ENCODE measurements at places on chromosomes 11 and 22.

DNA sequence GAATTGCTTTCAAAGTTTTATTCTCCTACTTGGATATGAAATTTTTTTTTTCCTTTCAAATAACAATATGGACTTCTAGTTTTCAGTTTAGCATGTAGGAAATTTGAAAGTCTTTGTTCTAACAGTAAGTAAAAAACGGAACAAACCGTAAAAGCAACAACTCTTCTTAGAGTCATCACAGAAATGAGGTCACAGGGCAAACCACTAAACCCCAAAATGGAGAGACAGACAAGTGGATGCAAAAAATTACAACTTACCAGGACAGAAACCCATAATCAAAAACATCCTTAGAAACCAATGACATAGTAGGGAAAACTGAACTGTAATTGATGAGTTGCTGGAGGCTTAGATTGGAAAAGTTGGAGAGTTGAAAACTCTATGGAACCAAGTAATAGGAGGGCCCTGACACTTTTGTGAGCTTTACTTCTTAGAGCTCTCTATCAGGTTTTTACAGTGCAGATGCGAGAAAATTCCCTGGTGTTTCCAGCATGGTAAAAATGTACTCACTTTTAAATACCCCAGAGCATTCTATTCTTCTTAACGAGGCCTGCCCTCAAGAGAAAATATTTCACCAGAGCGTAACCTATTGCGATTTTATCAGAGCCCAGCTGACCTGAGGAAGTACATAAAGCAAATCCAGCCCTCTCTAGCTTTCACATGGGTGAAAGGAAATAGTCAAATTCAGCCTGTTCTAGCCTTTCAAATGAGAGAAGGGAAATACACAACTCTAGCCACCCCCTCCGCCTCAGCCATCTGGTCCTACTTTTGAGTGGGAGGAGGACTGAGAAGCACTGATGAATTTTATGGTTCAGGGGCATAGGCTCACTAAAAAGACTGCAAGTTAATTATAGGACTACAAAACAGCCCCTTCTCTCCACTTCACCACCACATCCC is 39.1 kb downstream of the CASP12 start:
- DNase-seq, result no peak

GRCh38 chr11:57339328-57339727 is 1.2 kb downstream of the P2RX3 start:
- DNase-seq, result no peak

DNA sequence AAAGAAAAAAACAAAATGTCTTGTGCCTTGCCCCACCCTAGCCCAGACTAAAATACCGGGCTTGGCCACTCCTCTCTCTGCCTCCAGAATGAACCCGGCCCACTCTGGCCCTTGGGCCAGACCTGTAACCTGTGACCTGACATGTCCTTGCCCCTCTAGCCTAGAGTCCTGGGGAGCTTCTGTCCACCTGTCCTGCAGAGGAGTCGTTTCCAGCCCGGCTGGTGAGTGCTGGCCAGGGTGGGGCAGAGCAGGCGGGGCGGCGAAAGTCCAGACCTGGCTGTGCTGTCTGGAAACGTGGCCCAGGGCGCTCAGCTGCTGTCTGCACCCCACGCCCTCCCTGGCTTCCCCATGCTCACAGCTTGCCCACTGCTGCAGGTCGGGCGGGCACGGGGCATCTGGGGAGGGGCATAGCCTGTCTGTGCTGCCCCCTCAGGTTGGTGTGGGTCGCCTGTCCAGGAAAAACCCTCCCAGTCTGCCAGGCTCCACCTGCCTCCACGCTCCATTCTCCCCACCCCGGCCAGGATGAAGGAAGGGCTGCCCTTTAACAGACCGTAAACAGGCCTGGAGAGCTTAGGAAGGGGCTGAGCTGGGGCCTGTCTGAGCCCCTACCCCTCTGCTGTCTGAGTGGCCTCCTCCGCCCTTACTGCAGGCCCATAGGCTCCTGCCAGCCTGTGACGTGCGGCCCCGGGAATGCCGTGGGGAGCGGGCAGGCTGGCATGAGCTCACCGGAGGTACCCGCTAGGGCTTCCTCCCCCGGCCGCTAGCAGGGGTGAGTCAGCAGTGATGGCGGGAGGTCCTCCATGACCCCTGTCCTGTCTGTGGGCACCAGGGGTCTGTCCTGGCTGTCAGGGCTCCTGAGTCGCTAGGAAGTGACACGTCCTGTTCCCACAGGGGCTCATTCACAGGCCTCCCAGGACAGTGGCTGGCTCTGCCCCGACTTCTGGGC is 1.9 kb downstream of the CD151 start:
- no peak for DNase-seq

DNA sequence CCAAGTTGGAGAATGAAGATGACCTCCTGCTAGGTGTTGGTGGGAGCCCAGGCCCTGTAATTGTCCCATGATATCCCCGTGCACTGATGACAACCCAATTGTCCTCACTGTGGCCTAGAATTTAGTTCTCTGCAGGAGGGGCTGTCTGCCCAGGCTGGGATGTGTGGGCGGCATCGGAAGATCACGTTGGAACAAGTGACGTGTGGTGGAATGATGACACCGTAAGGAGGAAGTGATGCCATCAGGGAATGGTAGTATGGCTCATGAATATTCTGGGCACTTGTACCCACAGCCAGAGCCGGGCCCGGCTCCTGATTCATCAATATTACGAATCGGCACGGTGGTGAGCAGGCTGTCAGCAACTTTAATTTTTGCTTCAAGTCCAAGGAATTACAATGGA is 111.6 kb downstream of the MIAT start:
- DNase-seq, result no peak

DNA sequence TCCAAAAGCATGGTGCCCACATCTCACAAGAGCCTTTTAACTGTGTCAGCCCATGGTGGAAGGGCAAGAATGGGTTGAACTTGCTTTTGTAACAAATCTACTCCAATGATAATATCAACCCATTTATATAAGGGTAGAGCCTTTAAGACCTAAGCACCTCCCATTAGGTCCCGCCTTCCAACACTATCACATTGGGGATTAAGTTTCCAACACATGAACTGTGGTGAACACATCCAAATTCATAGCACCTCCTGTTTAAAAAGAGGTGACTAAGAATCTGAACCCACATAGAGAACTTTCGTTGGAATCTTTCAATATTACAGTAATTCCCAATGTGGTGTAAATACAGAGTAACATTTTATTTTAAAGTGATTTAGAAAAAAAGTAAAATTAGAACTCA is 9.2 kb upstream of the CNTF start:
- DNase-seq, result no peak

GRCh38 chr11:133238495-133238894 is 293.8 kb downstream of the OPCML start:
- no peak for DNase-seq

GRCh38 chr11:68669301-68670090 is 14.8 kb upstream of the GAL start:
- DNase-seq, result no peak

DNA sequence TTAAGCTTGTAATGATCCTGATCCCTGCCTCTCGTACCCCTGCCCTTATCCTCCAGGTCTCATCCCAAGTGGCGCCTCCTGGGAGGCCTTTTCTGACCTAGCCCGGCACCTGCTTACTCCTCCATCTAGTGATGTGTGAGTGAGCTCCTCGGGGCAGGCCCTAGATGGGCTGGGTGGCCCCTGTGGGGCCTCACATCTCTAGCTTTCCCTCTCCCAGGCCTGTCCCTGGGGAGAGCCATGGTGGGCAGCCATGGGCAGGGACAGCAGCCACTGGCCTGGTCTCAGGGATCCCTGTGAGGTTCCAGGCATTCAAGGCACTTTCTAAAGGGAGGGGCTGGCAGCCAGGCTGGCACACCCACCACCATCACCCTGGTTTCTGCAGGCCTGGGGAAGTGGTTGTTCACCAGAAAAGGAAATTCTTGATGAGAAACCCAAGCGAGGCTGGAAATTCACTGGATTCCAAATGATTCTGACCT is 27.9 kb downstream of the GNAZ start:
- no peak for DNase-seq

DNA sequence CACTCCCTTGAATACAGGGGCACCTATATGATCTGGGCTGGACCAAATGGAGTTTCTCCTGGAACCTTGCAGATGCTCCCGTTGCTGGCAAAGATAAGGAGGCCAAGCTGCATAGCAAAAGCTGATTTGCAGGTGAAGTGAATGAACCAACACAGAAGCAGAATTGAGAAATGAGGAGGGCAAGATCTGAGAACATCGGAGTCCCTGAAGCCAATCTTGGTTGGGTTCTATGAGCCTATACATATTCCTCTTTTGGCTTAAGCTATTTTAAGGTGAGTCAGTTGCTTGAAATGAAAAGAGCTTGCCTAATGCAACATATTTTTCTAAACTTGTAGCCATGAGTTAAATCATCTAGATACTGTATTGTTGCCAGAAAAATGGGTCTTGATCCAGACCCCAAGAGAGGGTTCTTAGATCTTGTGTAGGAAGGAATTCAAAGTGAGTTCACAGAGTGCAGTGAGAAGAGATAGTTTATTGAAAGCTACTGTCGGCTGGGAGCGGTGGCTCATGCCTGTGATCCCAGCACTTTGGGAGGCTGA is 23.5 kb downstream of the WEE1 start:
- no peak for DNase-seq

DNA sequence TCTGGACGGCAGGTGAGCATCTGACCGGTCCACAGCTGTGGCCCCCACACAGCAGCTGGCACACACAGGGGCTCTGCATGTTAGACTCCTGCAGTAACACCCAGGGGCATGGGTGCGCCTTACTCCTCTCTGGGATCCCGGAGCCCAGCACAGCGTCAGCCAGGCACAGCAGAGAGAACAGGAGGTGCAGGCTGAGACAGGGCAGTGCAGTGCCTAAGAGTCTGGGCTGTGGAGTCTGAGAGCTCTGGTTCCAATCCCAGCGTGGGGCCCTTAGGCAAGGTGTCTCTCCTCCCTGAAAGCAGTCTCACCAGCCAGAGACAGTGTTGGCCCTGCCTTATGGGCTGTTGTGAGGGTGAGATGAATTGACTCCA is 2.3 kb downstream of the NUDT8 start:
- no peak for DNase-seq

- DNase-seq, result no peak
Observed at GRCh38 chr11:71363721-71364120, 84.5 kb downstream of the DHCR7 start.

DNA sequence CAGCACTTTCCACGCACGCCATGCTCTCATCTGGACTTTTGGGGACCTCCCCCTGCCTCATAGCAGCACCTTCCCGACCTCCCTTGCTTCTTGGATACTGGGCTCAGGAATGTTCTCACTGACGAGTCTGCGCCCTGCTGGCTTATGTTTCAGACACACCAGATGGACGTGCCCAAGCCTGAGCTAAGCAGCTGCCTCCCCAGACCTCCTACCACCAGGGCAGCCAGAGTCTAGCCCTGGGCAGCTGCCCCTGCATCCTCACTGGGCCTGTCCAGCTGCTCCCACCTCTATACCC is 13.2 kb upstream of the RGL4 start:
- DNase-seq, result no peak

DNA sequence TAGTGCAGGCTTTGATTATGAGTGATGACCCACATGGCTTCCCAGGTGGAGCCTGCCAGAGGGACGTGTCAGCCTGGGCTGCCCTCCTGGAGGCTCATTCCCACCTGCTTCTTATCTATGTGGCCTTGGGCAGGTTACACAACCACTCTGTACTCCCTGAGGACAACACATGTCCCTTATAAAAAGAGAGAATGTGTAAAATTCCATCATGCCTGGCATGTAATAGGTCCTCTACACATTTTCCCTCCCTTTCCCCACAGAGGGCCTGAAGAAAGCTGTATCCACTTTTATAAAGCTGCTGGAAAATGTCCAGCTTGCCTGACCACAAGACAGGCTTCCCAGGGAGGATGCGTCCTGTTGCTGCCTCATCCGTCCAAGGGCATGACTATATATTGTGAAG is 55.0 kb upstream of the VSTM5 start:
- no peak for DNase-seq

Data from NCI-H2107 (cell line).